ENCODE measurements at places on chromosomes 2 and 18.
A peak's percentile ranks its signal among the peaks of the same experiment; 100 is the strongest.

DNA sequence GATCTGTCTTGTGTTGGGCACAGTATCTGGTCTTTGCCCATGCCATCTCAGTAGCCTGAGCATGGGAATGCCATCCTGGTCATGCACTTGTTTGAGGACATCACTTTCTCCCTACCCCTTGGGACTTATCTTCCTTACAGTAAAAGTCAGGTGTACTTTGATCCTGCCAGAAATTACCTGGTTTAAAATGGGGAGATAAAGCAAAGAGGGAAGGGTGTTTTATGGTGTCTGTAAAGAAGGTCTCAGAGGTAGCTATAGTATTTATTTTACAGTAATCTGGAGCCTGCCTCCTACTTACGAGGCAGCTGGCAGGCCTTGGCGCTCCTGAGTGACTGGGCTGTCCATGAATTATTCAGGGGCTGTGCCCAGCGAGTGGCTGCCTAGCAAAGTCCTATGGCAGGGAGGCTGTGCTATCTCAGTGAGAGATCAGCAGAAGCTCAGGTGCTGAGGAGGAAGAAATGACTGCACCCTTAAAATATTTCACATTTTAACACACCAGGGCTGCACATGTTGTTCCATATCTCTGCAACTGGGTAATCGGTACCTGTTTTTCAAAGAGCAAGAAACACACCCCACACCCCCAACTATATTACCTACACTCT lies 93.9 kb downstream of the SPTBN1 start:
- no peak for DNase-seq

- DNase-seq: no peak
Observed at GRCh38 chr18:37156330-37156942, 327.5 kb downstream of the KIAA1328 start.

GRCh38 chr2:80592106-80592505 lies 287.6 kb upstream of the LRRTM1 start:
- no peak for DNase-seq

DNA sequence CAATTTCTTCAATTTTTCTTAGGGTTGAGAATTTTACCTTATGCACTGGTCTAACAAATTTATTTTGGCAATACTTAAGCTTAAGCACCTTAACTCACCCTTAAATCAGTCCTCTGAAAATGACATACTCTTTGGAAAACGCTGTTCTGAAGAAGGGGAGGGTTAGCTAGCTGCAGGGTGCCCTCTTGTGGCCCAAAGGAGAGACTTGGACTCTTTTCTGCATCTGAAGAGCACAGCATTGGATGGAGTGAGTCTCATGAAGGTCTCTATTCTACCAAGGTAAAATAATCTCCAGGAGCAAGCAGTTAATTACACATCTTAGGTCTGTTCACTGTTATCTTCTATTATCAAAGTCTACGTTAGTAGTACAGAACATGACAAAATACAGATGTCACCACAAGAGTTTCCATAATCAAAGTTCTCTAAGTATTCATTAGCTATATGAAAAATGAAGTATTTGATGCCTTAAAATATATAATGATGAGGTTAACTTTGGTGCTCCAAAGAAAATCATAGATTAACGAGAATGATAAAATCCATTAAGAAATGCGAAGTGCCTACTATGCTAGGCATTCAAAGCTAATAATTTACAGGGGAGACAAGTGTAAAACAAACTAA lies 24.4 kb downstream of the PUM2 start:
- peak; percentile 57 for DNase-seq

DNA sequence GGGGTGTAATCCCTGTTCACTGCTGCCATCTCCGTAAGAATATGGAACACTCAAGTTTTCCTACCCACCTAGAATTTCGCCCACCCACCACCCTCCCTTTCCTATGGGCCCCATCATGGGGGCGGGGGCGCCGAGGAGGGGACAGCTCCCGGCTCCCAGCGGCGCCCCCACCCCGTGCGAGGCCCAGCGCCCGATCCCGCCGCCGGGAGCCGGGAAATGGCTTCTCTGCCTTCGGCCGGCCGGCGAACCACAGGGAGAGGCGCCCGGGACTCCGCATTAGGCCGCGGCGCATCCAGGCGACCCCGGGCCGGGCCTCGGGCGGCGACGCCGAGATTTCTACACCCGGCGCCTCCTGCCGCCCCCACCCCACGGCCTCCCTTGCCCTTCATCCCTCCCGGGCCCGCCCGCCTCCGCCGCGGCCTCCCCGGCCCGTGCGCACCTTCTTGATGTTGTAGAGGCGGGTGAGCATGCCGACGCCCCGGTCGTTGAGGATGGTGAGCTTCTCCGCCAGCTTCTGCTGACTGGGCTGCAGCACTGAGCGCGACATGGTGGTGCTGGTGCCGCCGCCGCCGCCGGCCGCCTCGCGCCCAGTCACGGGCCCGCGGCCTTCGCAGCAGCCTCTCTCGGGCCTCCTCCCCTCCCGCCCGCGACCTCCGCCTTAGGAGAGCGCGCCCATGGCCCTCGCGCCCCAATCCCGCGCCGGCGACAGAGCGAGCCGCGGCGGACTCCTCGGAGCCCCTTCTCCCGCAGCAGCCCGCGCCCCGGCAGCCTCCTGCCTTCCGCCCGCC lies 510 bp downstream of the NCKAP1 start:
- no peak for DNase-seq

DNA sequence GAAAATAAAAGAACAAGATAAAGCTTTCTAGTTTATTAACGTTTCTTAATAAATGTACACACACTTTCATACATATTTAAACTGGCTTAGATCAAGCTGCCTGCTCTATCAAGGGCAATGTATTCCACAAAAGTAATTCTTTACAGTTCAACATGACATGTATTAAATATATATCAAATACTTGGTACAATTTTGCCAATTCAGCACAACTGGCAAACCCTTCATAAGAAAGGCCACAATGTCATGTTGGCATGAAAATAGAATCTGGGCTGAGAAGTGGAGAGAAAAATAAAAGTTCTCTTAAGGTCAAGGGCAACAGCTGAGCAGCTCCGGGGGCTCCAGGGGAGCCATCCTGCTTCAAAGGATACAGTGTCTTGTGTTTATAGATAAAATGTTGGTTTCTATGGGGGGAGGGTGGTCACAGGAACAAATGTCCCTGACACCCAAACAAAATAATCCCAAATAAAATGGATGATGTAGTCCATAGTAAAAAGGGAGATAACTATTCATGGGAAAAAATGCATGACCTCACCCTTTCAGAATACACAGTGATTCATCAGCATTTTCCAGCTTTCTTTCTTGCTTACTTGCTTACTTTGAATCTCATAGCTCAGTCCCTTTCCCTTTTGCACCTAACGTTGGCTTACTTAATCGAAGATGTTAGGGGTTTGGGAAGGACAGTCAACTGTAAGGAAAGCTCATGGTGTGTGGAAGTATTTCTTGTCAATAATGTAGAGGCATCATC lies 494.9 kb downstream of the NYAP2 start:
- no peak for DNase-seq

- no peak for DNase-seq
Observed at GRCh38 chr2:23492921-23493320, 107.9 kb downstream of the KLHL29 start.

DNA sequence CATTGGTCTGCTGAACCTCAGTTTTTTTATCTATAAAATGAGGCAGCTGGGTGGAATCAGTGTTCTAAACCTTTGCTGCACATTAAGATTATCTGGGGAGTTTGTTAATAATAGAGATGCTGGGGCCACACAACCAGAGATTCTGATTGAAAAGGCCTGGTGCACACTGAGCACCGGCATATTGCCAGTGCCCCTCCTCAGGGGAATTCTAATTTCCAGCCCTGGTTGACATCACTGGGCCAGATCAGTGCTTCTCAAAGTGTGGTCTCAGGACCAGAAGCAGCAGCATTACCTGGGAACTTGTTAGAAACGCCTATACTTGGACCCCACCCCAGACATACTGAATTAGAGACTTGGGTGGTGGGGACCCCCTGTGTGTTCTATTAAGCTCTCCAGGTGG lies 112.5 kb downstream of the SETBP1 start:
- DNase-seq: no peak

DNA sequence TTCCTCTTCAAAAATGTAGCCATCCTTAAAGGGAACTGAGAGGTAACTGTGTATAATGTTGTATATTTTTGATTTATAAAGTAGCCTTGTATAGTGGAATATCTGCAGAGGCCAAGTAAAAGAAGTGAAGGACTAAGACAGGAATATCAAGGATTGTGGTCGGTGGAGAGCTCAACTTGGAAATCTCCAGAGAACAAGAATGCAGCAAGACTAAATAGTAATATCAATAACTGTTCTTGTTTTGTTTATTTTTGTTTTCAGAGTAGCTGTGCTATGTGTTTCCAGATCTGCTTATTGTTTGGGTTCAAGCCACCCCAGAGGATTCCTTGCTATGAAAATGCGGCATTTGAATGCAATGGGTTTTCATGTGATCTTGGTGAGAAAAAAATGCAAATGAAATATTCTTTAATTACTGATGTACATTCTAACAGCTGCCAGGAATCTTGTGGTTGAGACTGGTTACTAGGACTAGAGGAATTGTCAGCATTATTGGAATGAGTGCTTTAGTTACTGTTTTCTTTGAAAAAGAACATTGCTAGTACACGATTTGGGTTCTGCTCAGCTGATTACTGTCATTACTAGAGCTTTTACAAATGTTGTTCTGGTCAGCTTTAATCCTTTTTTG lies 25.0 kb downstream of the FASTKD2 start:
- no peak for DNase-seq

- no peak for DNase-seq
Observed at GRCh38 chr2:215681799-215682596, 246.1 kb upstream of the FN1 start.

GRCh38 chr18:22710673-22711191 lies 222.4 kb upstream of the RBBP8 start:
- no peak for DNase-seq

GRCh38 chr2:96250188-96250587 lies 15.6 kb downstream of the TMEM127 start:
- no peak for DNase-seq

DNA sequence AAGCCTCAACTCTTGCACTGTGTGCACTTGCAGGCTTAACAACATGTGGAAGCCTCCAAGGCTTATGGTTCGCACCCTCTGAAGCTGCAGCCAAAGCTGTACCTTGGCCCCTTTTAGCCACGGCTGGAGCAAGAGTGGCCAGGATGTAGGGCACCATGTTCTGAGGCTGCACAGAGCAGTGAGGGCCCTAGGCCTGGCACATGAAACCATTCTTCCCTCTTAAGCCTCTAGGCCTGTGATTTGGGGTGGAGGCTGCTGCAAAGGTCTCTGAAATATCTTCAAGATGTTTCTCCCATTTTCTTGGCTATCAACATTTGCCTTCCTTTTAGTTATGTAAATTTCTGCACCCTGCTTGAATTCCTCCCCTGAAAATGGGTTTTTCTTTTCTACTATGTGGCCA lies 161.9 kb upstream of the SPATS2L start:
- DNase-seq: no peak

GRCh38 chr2:171383134-171383533 lies 50.7 kb downstream of the METTL8 start:
- DNase-seq: no peak

DNA sequence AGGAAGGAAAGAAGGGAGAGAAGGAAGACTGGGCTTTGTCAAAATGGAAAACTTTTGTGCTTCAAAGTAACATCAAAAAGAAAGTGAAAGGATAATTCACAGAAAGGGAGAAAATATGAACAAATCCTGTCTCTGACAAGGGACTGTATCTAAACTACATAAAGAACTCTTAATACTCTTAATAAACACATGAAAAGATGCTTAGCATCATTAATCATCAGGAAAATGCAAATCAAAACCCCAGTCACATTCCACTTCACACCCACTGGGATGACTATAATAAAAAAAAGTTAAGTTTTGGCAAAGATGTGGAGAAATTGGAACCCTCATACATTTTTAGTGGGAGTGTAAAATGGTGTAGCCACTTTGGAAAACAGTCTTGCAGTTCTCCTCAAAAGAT lies 11.8 kb upstream of the ZFP36L2 start:
- DNase-seq: no peak

- DNase-seq: no peak
Observed at GRCh38 chr2:159228081-159228581, 58.4 kb downstream of the WDSUB1 start.

DNA sequence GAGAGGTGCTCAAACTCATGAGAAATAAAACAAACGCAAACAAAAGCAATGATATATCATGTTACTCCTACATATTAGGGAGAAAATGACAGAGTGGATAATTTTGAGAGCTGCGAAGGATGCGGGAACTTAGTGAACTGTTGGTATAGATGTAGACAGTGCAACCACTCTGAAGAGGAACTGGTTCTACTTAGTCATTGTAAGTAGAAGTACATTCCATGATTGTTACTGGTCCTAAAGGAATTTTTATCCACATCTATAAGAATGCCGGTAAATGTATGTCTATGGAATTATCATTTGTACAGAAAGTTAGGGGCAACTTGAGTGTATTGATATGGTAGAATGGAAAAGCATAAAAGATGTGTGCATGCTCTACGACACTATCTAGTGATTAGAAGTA lies 1238.4 kb downstream of the LRP1B start:
- DNase-seq: no peak

DNA sequence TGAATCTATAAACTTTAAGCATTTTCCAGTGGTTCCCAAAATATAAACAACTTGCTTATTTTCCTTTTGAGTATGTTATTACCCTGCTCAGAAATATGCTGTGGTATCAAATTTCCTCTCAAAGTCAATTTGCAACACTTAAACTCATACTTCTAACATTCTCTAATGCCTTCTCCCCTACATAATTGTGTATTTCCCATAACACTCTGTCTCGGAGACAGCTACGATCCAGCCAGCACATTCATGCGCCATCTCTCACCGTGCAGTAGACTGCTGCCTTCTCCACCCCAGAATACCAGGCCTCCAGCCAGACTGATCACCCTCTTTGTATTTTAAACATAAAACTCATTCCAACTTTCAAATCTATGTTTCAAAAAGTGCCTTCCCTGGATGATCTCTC lies 41.8 kb downstream of the TIMM21 start:
- DNase-seq: no peak

DNA sequence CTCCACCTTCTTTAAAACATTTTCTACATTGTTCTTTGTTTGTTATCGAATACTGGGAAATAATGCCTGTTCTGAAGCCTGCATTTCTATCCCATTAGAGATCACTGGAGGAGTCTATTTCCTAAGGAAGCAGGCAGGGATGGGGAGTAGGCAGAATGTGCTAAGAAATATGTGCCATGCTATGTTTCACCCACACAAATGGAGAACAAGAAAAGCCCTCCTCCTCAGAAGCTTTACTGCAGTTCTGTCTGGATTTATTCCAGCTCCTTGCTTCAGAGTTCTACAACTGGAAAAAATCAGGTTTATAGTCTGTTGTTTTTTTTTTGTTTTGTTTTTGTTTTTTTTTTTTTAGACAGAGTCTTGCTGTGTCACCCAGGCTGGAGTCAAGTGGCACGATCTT lies 825.1 kb downstream of the SLC4A3 start:
- no peak for DNase-seq

- no peak for DNase-seq
Observed at GRCh38 chr2:207891086-207891844, 121.6 kb upstream of the FZD5 start.

Measured in activated CD4-positive, alpha-beta T cell treated with anti-CD3 and anti-CD28 coated beads, Interleukin-2, amount 50 U/mL, for 48 hours (primary cell).